ENCODE measurements at places on chromosomes 3 and 15.

- no peak for DNase-seq
These were observed 410.0 kb downstream of the DIPK2A start for GRCh38 chr3:144381607-144382006.

GRCh38 chr3:16311960-16312451 lies 47.0 kb downstream of the OXNAD1 start:
- DNase-seq = no peak

- no peak for DNase-seq
These were observed 25.8 kb upstream of the RSL24D1 start for GRCh38 chr15:55222588-55222987.

GRCh38 chr3:35899245-35899644 lies 259.9 kb downstream of the ARPP21 start:
- DNase-seq = no peak

DNA sequence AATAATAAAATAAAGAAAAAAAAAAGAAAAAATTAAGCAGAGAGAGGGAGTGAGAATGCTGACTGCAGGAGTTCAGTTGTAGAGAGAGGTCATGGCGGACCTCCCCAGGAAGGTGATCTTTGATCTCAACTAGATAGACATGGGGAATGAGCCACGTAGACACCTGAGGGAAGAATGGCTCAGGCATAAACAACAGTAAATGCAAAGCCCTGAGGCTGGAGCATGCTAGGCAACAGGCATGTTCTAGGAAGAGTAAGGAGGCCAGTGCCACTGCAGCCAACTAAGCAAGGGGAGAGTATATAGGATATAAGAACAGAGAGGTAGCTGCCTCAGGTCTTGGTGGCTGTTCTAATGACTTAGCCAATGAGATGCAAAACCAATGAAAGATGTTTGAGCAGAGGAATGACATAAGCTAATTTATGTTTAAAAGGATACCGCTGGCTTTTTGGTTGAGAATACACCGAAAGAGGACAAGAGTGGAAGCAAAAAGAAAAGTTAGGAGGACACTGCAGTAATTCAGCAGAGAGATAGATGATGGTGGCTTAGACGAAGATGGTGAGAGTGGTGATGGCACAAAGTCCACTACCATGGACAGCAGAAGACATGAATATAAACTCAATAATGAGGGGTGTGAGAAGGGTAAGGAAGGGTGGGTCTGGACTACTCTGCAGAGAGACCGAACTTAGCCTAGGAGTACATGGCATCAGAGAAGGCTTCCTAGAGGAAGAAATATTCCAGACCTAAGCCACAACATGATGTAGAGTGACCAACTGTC lies 174.6 kb downstream of the P3H2 start:
- DNase-seq = no peak

DNA sequence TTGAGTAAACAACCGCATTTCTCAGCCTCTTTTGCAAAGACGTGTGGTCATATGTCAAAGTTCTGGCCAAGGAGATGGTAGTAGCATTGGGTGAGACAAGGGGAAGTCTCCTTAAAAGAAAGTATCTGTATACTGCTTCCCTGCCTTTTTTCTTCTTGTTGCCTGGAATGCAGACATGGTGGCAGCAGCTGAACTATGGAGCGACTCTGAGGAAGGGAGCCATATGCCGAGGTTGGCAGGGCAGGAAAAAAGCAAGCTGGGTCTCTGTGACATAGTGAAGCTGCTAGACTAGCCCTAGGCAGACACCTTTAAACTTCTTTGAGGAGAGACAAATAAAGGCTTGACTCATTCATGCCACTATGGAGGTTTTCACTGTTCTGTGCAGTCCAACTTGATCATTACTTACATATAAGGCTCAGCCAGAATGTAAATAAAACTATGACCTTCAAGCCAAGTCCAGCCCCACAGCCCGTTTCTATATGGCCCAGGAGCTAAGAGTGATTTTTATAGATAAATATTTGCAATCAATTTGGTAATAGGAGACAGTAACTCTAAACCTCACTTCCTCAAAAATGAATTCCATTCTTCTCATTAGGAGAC lies 30.6 kb upstream of the PRICKLE2 start:
- no peak for DNase-seq

- DNase-seq = no peak
These were observed 259.5 kb upstream of the MEIS2 start for GRCh38 chr15:37359893-37360290.

GRCh38 chr3:58683466-58683865 lies 16.9 kb upstream of the FAM3D start:
- no peak for DNase-seq

DNA sequence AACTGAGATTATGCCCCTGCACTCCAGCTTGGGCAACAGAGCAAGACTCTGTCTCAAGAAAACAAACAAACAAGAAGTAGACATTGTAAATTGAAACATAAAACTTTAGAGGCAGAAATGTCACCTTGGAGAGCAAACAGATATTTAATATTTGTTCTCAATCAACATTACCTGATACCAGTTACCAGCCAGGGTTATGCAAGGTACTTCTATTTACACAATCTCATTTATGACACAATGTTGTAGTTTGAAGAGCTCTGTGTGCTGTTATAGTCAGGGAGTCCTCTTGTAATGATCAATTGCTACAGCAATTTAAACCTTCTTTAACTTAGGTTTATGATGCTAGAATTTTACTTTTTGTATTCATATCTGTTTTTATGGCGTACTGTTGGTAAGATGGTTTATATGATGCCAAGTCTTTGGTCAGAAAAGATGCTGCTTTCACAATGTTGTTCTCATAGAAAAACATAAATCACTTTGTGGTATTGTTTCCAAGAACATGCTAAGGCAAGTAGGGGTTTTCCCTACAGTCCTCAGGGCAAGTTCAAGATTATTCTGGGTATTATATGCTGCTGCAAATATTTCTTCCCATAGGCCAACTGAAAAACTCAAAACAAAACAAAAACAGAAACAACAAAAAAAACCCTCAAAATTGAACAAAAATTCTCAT lies 173.5 kb downstream of the TNIK start:
- no peak for DNase-seq

DNA sequence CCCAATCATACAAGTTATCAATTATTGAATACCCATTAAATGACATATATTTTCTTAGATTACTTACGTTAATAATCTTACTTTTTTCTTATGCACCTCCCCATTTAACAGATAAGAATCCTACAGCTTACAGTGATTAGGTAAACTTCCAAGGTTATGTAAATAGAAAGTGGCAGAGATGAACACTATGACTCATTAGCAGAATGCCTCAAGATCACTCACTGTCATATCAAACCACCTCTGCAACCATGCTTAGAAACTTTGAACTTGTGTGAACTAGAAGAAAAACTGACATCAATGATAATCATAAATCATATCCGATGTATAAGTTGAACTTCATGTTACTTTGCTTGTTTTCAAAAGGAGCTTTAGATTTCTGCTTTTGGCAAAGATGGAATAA lies 911.6 kb upstream of the ARPP21 start:
- DNase-seq = no peak
